ENCODE measurements at places on chromosomes 12 and 14.

- peak; percentile 50 for DNase-seq
Observed at GRCh38 chr12:93571925-93572711, at the start of gene SOCS2. TSS of gene SOCS2 (plus strand) at chr12:93572675. CDS start at chr12:93572898, 223 bp downstream.

DNA sequence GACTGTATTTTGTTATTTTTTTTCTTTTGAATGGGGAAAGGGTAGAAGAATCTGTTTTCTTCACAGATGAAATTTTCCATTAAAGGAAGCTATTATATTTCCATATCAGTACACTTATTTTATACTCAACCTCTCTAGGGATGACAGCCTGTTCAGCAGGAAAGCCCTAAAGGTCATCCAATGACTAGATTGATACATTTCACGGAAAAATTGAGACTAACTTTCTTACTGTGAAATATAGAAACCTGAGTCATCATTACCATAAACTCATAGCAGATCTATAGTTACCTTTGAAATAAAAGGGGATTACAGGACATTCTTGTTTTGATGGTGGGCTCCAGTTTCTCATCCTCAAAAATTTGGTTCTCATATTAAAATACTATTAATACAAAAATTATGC, 36.1 kb upstream of the PTCSC3 start:
- no peak for DNase-seq

- no peak for DNase-seq
Observed at GRCh38 chr12:58310809-58311622, 369.6 kb downstream of the ATP23 start.

DNA sequence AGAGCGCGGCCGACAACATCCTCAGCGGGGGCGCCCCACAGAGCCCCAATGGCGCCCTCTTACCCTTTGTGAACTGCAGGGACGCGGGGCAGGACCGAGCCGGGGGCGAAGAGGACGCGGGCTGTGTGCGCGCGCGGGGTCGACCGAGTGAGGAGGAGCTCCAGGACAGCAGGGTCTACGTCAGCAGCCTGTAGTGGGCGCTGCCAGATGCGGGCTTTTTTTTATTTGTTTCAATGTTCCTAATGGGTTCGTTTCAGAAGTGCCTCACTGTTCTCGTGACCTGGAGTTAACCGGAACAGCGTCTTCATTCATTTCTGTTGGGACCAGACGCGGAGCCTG, 103.8 kb upstream of the FKBP4 start:
- DNase-seq: peak; percentile 60

DNA sequence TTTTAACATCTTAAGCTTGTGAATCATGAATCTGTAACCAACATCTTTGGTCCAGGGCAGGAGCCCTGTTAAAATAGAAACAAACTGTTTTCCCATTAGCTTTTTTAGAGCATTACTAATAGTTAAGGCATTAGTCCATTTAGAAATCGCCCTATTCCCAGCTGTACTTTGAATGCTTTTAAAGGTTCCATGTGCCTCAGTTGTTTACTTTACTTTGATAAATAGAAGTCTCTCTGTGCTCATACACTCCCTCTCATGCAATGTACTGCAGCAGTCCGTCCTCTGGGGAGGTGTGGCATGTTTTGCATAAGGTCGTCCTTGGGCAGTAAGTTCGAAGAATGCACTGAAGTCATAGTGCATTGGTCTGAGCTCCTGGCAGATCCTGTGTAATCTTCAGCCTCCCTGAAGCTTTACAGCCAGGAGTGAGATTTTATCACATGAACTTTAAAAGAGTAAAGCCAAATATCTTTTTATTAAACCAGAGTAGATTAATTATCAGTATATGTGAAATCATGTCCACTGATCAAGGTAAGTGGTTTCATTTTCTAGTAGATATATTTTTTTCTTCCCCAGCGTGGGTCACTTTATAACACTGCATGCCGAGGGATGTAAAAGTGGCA, 134.7 kb downstream of the FGD4 start:
- DNase-seq: peak; percentile 60

DNA sequence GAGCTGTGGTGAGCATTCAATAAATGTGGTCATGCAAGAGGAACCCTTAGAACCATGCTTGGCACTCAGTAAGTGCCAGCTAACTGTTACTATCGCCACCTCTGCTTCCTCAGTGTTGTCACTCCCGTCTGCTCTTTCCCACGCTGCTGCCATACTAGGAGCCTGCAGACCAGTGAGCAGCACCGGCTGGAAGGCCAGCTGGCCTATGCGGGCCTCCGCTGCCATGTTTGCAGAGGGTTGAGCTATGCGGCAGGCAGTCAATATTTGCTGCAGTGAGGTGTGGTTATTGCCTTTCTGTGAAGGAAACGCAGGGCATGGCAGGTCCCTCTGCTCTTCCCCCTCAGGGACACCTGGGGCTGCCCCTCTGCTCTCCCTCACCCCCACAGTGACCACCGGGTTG, 13.0 kb downstream of the KMT5A start:
- no peak for DNase-seq

- DNase-seq: no peak
Observed at GRCh38 chr14:80117876-80118275, 93.4 kb downstream of the DIO2 start.

- no peak for DNase-seq
Observed at GRCh38 chr14:99752486-99753121, 40.6 kb upstream of the EML1 start.

DNA sequence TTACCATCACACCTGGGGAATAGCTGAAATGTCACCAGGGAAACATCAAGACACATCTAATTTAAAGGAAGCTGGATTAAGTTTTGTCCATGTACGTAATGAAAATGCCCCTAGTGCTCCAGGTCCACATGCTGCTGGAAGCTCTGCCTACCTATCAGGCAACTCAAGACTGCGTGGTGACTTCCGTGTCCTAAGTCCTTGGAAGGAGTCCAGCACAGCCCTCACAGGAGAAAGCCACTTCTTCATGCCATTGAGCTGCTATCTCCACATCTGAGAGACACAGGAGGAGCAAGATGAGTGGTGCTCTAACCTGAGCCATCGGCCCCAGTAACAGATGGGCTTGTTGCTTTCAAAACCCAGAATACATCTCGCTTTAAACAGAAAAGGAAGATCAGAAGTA, 316.4 kb downstream of the DPF3 start:
- DNase-seq: no peak

- no peak for DNase-seq
Observed at GRCh38 chr12:76940671-76941445, 62.0 kb upstream of the CSRP2 start.

DNA sequence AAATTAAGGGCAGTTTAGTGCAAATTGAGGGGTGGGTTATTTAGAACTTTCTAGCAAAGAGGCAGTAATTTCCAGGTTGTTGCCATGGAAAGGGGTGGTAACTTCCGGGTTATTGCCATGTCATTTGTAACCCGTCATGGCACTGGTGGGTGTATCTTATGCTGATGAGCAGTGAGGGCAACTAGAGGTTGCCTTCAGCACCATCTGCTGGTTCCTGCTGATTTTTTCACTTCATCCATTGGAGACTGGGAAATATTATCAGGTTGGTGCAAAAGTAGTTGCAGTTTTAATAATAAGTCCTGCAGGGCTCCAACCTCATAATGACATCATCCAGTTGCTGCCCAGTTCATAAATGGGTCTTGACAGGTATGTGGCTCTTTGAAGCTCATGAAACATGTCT, 24.4 kb upstream of the SERPINA4 start:
- DNase-seq: no peak

GRCh38 chr12:34335819-34336262, 313.5 kb downstream of the ALG10 start:
- no peak for DNase-seq

GRCh38 chr14:29391801-29392200, 535.8 kb downstream of the PRKD1 start:
- DNase-seq: no peak
